ENCODE measurements at places on chromosomes 1 and 21.

DNA sequence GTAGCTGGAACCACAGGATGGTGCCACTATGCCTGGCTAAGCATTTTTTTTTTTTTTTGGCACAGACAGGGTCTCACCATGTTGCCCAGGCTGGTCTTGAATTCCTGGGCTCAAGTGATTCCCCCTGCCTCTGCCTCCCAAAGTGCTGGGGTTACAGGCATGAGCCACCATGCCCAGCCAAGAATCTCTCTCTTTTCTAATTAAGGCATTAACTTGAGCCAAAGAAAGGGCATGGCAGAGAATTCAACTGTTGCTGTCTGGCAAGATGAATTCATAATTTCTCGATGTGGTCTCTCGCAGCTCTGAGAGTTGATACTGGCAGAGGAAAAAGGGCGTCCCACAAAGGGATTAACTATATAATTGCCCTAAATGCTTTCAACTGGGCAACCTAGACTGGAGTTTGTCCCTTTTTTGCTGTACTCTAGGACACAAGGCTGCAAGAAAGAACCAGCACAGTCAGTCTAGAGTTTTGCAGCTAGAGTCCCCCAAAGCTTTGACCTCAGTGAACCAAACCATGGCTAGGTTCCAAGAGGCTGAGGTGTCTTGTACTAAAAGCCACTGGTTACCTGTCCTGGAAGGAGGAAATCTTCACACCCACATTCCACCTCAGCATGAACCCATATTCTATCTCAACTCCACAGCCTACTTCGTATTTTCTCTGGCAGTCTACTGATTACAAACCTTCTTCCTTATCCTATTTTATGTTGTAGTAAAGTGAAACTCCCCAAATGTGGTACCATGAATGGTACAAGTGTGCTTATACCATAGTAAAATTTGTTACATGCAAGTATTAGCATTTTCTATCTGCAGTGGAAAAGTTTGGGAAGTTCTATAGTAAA, 51.2 kb downstream of the OPTC start:
- no peak for DNase-seq

DNA sequence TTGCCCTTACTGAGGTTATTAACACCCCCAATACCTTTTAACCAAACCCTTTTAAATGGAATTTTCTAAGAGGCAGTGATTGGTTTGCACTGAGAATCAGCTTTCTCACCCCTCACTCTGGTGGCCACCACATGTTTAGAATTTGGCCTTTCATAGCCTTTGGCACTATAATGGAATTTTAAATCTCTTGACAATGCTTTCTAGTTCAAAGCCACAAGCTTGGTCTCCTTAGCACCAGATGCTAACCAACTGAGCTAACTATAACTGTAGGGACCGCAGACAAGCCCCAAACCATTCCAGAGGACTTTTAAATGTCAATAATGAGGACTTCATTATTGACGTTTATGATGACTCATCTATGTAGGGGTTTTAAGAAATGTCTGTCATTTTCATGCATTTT, 238.7 kb upstream of the SNX7 start:
- DNase-seq, result no peak

DNA sequence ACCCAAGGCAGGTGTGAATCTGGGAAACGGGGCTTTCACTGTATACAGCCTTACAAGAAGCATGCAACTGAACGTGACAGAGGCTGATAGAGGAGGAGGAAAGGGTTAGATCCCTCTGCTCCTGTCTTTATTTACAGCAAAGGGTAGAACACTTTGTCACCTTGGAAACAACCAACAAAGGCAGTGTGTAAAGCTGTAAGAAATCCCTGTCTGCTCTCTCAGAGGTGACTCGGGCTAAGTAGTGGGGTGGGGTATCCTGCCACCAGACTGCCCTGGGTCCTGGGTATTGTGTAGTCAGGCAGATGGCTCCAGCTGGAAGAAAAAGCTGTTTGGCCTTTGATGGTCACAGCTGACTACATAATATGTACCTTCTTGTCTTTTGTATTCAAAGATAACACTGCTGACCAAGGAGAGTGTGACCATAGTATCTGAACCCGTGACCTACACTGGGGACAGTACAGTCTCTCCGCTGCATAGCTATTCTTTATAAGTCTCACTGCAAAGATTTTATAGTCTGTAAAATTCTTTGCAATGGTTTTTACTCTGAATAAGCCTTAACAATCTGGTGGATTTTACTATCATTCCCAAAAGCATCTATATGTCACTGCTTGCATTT, 22.1 kb upstream of the POU2F1 start:
- DNase-seq, result no peak

DNA sequence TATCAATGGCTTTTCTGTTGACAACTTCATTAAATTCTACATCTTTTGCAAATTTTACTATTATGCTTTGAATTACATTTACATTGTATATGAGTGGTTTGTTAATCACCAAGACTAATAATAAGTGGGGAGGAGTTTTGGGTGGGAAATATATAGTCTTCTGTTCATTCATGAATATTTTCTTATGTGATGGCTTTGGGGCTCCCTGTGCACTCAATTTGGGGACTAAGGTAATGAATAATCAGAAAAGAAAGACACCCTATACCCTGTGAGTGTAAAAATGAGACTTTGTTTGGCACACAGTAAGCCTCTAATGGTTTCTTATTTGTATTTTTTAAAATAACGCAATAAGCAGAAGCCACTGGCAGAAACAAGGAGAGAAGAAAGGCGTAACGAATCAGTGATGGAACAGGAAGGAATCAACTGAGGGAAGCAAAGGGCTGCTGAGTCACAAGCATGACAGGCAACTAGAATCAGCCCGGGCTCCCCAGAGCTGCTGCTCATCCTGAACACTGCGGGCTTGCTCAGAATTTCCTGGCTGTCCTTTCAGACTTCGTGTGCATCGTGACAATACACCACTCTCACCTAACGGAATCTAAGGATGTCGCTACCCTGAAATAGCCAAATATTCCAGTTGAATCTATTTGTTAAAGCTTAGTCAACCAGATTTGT, 20.8 kb upstream of the RGS2 start:
- no peak for DNase-seq

DNA sequence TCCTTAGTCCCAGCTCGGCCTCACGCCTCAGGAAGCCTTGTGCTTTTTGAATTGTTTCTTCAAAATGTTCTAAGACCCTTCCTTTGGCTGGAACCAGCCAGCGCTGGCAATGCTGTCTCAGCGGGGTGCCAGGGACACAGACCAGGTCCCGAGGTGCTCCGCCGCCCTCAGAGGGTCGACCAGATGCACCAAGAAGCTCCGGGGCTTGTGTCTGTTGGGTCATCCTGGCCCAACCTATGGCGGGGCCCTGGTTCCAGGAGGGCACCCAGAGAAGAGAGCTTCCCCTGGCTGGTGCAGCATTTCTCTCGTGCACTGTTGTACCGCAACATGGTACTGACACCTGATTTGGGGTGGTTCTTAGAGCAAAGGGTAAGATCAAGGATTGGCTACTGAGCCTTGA, 40.1 kb upstream of the BECN2 start:
- DNase-seq, result no peak
